NCI-H1436 treated with DMSO at 0.1 percent for 48 hours (cell line): ENCODE measurements at places on chromosomes 3 and 15.

DNA sequence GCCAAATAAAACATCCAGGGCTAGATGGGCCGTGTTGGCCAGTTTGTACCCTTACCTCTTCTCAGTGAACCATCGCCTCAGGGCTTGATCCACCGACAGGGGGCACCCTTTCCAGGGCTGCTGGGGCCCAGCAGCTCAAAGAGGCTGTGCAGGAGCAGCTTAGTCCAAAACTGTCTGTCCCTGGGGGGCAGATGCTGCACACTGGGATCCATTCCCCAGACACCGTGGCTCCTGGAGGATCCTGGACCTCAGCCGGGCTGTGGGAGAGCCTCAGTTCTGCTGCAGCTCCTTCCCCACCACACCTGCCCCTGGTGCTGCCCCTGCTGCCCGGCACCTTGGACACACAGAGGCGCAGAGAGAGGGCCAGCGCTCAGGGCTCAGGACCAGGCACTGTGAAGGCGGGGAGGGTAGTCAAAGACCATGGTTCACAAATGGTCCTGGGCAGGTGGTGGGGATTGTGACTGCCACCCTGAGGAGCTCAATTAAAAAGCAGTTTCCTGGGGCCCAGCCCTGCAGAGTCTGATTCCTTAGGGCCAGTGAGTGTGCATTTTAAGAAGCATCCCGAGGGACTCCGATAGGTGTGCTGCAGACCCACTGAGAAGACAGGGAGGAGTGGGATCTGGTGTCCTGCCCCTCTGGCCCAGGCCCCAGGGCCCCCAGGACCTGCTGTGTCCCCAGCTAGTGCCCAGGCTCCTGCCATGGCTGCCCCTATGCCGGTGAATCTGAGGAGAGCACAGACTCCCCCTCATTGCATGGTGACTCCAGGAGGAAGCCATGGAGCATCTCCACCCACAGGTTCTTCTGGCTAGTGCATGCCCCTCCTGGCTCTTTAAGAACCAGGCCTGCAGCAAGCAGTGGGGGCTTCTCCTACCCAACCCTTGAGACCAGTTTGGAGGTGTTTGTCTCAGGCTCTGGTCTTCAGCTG, 86.5 kb upstream of the PRR20G start:
- DNase-seq = no peak

GRCh38 chr3:103699228-103699627, 1264.4 kb downstream of the ZPLD1 start:
- no peak for DNase-seq

DNA sequence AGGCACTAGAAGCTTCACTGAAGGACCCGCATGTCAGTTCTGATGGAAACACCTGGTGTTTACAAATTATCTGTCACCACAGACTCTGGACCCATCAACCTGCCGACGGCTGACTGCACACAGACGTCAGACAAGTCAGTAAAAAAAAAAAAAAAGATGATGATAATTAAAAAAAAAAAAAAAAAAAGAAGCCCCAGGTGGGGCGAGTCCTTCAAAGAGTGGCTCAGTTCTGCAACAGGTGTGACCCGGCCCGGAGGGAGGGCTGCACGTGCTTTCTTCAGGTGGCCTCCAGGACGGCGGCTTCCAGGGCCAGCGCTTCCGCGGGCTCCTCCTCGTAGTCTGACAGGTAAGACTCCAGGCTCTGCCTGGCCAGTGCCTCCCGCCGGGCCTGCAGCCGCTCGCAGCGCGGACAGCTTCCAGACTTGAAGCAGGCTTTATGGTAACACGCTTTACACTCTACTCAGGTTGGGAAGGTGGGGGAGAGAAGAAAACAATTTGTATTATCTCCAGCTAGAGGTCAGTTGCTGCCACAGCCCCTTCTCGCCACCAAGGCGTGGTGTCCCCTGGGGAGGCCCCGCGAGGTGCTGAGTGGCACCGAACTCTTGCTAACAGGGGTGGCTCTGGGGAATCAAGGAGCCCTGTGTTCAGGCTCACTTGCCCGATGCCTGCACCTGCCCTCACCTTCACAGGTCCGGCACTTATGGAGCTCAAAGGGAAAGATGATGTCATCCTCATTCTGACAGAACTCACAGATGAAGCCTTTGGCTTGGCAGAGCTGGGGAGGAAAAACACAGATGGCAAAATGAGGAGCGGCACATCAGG, 61.8 kb downstream of the RUBCN start:
- DNase-seq = no peak

- no peak for DNase-seq
Observed at GRCh38 chr3:195221015-195221853, 49.7 kb downstream of the XXYLT1 start.

GRCh38 chr15:32656496-32656895, 15.0 kb downstream of the SCG5 start:
- no peak for DNase-seq

DNA sequence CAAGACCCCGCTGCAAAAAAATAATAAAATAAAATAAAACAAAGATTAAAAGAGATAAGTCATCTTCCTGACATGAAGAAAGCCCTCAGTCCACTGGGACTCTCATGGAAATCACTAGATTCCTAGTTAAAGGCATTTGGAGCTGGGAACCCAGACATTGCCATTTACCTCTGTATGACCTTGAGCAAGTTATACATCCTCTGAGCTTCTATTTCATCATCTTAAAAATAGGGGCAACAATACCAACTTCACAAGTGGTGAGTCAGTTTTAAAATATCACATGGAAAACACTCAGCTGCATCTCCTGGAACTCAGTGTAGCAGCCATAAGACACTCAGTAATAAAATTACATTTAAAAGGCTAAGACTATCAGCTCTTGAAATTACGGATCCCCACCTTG, 334.8 kb downstream of the ERC2 start:
- DNase-seq = no peak

DNA sequence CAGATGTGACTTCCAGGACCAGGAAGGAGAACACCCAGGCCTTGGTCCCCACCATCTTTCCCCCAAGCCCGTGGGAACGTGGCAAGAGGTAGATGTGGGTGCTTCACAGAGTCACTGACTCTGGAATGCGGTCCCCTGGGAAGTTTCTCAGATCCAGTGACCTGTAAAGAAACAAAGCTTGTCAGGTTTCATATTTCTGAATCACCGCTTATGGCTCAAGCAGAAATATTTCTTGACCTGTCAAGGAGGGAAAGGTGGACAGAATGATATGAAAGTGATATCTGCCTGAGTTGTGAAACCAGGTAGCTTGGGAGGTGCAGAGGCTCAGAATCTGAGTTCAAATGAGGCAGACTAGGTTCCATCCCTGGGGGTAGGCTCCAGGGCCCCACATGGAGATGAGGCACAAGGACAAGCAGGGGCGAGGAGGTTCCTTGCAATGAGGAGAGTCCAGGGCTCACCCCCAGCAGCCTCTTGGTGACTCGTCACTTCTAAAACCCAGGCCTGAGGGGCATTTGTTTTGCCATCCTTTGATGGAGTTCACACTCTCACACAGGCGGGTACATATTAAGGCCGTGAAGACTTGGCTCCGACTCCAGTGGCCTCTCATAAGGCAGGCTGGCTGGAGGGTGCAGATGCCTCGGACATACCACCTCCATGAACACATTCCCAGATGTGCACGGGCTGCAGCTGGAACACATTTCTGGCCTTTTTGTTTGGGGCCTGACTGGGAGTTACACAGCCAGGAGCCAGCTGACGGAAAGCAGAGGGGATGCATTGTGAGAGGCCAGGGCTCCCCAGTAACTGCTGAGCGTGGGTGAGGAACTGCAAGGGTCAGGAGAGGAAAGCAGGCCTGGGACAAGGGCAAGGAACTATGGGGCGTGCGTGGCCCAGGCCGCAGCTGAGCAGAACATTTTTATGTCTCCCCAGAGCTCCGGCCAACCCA, 1.3 kb downstream of the CILP start:
- DNase-seq = no peak

DNA sequence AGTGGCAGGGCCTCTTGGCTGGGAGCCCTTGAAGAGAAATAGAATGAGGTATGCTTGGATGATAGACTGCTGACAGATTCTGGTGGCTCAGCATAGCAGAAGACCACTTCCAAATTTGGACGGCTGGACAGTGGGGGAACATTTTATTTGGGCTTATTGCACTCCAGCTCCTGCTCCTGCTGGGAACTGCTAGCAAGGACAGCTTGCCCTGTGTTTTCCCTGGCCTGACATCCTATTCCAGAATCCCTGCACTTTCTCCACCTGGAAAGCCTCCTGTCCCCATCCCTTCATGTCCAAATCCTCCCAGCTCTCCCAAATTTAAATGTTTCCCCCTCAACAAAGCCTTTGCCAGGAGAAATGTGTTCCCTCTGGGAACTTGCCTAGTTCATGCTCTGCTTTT, 9.8 kb upstream of the COLQ start:
- DNase-seq = no peak

DNA sequence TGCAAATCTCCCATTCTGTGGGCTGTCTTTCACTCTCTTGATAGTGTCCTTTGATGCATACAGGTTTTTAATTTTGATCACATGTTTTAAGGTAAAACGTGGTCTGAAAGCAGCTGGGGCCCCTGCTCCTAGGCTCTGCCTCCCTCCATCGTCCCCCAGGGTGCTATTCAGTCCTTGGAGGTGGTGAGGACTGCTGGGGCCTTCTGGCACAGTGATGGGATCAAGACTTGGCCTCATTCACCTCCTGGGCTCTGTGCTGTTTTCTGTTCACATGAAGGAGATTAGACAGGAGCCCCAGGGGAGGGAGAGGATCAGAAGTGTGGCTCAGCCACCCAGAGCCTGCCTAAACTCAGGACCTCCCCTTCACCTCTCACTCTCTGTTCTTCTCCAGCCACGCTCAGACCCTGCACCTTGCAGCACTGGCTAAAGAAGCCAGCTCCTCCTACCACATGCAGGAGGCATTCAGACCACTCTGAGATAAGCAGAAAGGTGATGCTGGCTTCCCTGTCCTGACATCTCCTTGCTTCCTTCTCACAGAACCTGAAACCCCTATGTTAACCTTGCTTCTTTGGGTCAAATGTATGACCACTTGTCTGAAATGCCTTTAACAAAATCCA, 43.9 kb downstream of the PAQR5 start:
- no peak for DNase-seq

DNA sequence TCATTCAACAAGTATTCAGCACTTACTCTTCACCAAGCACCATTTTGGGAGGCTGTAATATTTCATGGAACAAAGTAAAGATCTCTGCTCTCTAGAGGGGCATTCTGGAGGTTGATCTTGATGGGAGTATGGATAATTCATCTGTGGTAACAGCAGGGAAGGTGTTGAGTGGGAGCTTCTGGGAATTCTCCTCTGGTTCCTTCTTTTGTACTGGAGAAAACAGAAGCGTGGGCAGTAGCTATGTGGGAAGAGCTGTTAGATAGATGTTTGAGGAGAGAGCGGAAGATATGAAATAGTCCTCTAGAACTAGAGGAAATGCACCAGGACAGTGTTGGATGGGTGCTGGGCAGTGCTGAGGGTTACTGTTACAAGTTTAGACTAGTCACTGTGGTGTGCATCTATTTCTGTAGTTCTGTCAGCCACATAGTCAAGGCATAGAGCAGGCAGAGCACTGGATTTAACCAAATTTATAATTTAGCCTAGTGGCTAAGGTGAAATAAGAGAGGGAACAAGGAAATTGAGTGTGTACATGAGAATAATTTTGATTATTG, 9.6 kb downstream of the NMD3 start:
- no peak for DNase-seq

GRCh38 chr15:75416584-75416983, 34.9 kb downstream of the SIN3A start:
- no peak for DNase-seq

- DNase-seq = no peak
Observed at GRCh38 chr15:29936353-29937049, 114.2 kb upstream of the TJP1 start.

DNA sequence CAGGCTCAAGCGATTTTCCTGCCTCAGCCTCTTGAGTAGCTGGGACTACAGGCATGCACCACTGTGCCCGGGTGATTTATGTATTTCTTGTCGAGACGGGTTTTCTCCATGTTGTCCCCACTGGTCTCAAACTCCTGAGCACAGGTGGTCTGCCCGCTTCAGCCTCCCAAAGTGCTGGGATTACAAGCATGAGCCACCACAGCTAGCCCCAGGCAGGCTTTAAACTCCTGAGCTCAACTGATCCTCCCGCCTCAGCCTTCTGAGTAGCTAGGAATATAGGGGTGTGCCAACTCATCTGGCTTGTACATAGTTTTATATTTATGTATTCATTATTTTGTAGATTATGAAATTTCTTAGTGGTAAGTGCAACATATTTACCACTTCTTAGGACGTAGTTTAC, 198.8 kb upstream of the MCTP2 start:
- DNase-seq = no peak

DNA sequence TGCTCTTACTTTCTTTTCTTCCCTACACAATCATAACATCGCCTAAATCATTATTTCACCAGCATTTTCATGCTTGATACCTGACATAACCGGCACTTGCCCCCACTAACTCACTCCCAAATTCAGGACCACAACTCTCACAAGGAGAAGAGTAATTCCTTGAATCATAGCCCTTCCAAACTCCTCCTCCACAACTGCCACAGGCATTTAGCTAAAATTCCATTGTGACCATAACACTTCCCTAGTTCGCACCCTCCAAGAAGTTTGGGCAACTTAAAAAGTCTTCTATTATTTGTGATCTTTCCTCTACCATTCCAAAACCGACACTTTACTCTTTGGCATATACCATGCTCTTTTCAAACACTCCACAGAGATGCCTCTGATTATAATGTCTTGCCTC, 59.4 kb upstream of the XRN1 start:
- no peak for DNase-seq
